ENCODE measurements at places on chromosomes 1 and 21.

- DNase-seq, result no peak
Measured at GRCh38 chr1:35707601-35708440, 10.9 kb downstream of the C1orf216 start.

- DNase-seq, result no peak
Measured at GRCh38 chr1:173502104-173502503, 25.0 kb downstream of the PRDX6 start.

- DNase-seq, result no peak
Measured at GRCh38 chr1:15660151-15660550, 24.0 kb upstream of the PLEKHM2 start.

GRCh38 chr1:190205713-190206112 lies 272.0 kb downstream of the BRINP3 start:
- DNase-seq, result no peak

GRCh38 chr1:46284058-46284457 lies 19.4 kb downstream of the LRRC41 start:
- DNase-seq, result no peak

- DNase-seq, result peak; percentile 32
Measured at GRCh38 chr1:116986421-116987255, 14.9 kb upstream of the CD101 start.

GRCh38 chr1:81406292-81406999 lies 394.3 kb upstream of the ADGRL2 start:
- no peak for DNase-seq

GRCh38 chr21:44874497-44875315 lies 1.2 kb upstream of the PTTG1IP start:
- no peak for DNase-seq

- no peak for DNase-seq
Measured at GRCh38 chr21:27001526-27001925, 34.6 kb upstream of the ADAMTS5 start.

DNA sequence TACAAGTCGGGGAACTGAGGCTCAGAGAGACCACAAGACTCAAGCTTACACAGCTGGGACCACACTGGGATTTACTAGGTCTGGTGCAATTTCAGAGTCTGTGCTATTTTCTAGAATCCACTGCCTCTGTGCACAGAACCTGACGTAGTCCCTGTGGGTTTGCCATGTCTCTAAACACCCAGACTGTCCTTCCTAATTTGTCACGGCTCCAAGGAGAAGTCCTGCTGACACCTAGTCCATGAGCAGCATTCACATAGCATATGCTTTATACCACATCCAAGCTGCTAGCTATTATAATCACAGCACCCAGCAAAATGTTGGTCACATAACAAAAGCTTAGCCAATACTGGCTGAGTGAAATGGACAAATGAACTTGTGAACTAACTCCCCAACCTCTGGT lies 79.0 kb upstream of the HMGB4 start:
- DNase-seq, result no peak

- no peak for DNase-seq
Measured at GRCh38 chr1:109822749-109823542, 59.2 kb upstream of the EPS8L3 start.

- no peak for DNase-seq
Measured at GRCh38 chr1:234934611-234935033, 194.0 kb downstream of the TOMM20 start.

DNA sequence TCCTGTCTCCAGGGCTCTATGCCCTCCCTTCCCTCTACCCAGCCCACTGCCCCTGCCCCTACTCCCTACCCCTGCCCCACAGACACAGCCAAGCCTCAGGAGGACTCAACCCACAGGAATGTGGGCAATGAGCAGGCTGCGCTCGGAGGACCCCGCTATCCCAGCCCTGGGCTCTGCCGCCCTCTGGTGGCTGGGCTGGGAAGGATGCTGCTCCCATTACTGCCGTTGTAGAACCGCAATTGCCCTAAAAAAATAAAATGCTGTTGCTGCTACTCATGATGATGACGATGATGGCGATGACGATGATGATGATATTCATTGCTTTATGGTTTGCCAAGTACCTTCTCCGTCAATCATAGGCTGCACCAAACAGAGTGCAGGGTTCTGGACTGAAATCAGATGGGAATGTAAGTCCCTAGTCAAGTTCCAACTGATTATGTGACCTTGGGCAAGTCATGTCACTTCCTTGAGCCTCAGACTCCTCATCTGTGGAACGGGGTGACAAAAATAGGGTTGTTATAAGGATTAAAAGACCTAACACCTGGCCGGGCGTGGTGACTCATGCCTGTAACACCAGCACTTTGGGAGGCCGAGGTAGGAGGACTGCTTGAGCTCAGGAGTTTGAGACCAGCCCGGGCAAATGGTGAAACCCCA lies 24.6 kb downstream of the ARHGEF19 start:
- DNase-seq, result no peak

GRCh38 chr1:84961316-84961715 lies 35.6 kb downstream of the MCOLN2 start:
- DNase-seq, result no peak

GRCh38 chr1:6235296-6235677 lies 477 bp downstream of the ICMT start:
- DNase-seq, result no peak

DNA sequence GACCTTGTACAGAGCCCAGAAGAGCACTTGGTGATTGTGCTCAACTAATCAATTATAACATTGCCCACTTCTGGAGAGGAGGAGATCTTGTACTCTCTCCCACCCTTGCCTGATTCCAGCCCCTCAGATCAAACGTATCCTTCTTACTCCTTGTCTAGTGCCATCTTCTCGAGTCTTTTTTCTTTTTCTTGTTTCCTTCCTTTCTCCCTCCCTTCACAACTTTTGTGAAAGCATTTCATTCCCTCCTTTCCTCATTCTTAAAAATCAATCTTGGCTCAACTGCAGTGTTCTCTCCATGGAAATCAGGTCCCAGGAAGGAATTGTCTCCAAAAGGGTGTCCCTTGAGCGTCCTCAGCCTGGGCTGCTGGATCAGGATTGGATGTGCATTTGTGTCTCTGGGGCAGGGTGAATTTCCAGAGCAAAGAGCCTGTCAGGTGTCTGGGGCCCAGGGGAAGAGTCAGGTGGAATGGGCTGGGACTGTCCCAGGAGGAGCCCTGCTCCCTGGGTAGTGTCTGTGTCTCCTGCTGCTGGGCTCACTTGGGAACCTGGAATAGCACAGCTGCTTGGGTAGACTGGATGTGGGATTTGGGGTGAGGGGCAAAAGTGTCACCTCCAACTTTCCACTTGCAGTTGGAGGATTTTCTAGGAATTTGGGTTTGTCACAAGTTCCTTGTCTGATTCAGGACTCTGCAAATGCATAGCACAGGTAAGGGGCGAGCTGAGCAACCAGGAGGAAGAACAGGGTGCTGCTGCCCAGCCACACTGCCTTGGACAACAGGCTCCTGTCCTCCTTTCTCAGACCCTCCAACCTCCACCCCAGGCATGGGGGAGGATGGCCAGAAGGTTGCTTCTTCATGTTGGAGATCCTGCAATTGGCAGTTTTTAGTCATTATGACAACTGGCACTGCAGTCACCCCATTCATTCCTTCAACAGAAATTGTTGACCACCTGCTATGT lies 3.3 kb downstream of the SOX13 start:
- no peak for DNase-seq

GRCh38 chr1:182515556-182515955 lies 65.6 kb downstream of the RGSL1 start:
- DNase-seq, result no peak

GRCh38 chr1:210217482-210217881 lies 15.1 kb upstream of the SERTAD4 start:
- no peak for DNase-seq

DNA sequence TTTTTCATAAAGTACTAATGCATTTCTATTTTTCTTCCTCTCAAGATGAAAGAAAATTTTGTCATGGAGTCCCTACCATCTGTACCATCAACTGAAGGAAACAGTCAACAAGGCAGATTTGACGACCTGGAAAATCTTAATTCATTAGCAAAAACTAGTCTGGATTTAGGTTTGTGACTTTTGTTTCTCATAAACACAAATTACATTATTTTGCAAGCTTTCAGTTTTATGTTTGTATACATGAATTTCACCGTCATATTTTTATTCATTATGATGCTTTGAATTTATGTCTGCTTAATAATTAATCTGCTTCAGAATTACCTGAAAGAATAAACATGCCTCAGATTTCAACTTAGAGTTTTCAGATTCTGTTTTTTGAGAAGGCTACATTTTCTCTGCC lies 132.9 kb downstream of the PATJ start:
- DNase-seq, result no peak

DNA sequence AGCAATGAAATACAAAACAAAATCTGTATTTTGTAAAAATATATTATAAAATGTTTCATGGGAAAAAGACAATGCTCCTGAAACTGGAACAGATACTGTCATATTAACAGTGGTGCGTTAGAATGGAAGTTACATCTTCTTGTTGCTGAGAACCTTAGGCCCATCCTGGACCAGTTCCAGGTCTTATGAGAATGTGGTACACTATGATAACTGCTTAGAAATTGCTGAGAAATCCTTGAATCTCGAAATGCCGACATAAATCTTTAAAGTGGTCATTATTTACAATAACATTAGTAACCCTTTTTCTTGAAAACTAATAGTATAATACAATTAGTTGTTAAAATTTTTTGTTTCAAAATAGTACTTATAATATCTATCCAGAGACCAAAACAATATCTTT lies 747.9 kb upstream of the NCAM2 start:
- DNase-seq, result no peak

GRCh38 chr1:32736812-32737791 lies 34.5 kb upstream of the SYNC start:
- no peak for DNase-seq

DNA sequence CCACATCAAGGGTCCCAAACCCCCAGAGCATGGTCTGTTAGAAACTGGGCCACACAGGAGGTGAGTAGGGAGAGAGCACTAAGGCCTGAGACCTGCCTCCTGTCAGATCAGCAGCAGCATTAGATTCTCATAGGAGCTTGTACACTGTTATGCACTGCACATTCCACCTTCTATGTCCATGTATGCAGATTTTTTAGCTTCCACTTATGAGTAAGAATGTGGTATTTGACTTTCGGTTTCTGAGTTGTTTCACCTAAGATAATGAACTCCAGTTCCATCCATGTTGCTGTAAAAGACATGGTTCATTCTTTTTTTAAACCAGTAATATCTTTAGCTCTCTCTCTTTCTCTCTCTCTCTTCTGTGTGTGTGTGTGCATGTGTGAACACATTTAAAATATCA lies 663 bp upstream of the GBP6 start:
- no peak for DNase-seq

DNA sequence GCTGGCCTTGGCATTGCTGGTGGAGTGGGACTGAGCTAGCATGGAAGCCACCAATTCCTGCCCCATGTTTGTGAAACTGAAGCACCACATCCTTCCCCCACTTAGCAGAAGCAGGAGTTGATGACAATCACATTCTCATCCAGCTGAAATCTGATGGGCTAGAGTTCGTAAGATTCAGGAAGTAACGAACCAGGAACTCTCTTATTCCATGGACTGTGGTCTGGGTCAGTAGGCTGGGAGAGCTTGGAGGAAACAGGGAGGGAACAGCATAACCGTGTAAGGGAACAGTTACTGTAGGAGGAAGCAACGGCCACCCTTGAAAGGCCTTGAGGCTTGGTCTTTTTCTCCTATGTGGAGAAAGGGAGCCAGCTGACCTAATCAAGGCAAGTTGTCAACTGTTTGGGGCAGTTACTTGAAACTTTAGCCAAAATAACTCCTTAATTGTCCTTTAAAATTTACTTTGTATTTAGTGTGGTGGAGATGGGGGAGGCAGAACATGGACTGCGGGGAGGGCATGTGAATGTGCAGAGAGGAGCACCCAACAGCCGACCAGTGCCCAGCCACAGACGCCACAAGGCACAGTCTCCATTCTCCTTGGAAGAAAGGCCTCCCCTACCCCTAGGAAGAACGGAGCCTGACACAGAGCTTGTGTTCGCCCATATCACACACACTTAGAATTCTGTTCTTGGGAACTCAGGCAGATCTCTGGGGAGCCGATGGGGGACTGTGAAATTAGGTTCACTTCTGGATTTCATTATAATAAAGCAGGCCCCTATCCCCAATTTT lies 2.0 kb upstream of the COQ8A start:
- DNase-seq, result no peak

GRCh38 chr1:49102752-49103151 lies 326.1 kb upstream of the BEND5 start:
- DNase-seq, result no peak

DNA sequence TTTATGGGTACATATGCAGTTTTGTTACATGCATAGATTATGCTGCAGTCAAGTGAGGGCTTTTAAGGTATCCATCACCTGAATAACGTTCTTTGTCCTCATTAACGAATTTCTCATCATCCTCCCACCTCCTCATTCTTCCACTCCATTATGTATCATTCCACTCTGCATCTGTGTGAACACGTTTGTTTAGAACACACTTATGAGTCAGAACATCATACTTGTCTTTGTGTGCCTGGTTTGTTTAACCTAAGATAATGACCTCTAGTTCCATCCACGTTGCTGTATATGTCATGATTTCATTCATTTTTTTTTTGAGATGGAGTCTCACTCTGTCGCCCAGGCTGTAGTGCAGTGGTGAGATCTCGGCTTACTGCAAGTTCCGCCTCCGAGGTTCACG lies 6.7 kb upstream of the MPC2 start:
- DNase-seq, result no peak

DNA sequence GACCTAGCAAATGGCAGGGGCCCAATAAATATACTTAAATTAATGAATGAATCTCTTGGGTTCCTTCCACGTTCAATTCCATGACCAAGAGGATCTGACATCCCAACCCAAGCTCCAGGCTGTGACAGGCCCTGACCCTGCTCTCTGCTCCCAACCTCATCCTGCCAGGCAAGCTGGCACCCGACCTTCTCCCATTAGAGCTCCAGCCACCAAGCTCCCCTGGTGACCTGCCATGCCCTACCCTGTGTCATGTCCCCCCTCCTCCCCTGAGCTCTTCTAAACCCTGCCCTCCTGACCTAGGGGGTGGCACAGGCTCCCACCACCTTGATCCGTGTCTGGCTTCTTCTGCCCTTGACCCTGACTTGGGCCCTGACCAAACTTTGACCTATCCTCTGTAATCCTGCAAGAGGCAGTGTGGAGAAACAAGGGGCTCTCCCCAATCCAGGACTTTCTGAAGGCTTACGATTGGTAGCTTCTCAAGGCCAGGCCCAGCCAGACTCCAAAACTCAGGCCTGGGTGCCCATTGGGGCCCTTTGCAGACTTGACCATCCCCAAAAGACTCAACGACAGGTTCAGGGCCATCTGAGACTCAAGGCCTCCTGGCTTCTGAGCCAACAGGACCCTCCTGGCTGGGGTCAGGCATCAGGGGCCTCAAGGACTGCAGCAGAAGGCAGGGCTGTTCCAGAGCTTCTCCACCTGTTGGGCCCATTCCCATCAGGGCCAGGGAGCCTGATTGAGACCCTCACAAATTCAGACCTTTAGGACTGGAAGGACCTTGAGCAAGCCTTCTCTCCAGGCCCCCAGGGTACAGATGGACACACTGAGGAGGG lies 249.0 kb downstream of the PTPRU start:
- DNase-seq, result no peak
